Myometrial cell (primary cell): ENCODE measurements at places on chromosomes 3 and 15. TPM values are rescaled to one million over a fixed set of nuclear protein-coding genes. Genes with fewer than 3 reads are reported as not detected.

The SCAMP5 gene
- total RNA-seq, result 2.0 and 5.5 TPM in 2 replicates

The SERPINI2 gene
- not detected in 2 replicates for total RNA-seq

The GOLGA8T gene
- not detected in 2 replicates for total RNA-seq

The PRR20G gene
- total RNA-seq, result not detected in 2 replicates

The CD80 gene
- not detected in 2 replicates for total RNA-seq

The GOLGA8Q gene
- not detected in 2 replicates for total RNA-seq

The THRB gene
- total RNA-seq, result 3.7 and 7.3 TPM in 2 replicates

The SAMMSON gene
- total RNA-seq, result not detected in 2 replicates

The TRIM42 gene
- total RNA-seq, result not detected in 2 replicates

The TNFSF10 gene
- 1.7 and 6.0 TPM in 2 replicates for total RNA-seq

The SH2D7 gene
- not detected in 2 replicates for total RNA-seq

The UACA gene
- 108 and 136 TPM in 2 replicates for total RNA-seq

The GOLGA6L7 gene
- not detected in 2 replicates for total RNA-seq

The EFCAB12 gene
- total RNA-seq, result 0.35 TPM in 1 of 2 replicates, not detected in the other

The CPLX3 gene
- total RNA-seq, result not detected in 2 replicates

The CHRNB4 gene
- total RNA-seq, result not detected in 2 replicates

The ANKRD34C gene
- total RNA-seq, result not detected in 2 replicates

The CNTN4 gene
- not detected in 2 replicates for total RNA-seq

The CFAP20DC gene
- 4.6 and 6.9 TPM in 2 replicates for total RNA-seq

The SLC26A6 gene
- 19.3 and 26.2 TPM in 2 replicates for total RNA-seq

The NANOGP8 gene
- total RNA-seq, result not detected in 2 replicates

The LINGO1 gene
- total RNA-seq, result 0.35 TPM in 1 of 2 replicates, not detected in the other

The EPHA6 gene
- not detected in 2 replicates for total RNA-seq

The PPIB gene
- 1,028 and 1,120 TPM in 2 replicates for total RNA-seq

The LRTM1 gene
- not detected in 2 replicates for total RNA-seq

The CDC25A gene
- total RNA-seq, result 1.2 and 3.2 TPM in 2 replicates

The AQP9 gene
- total RNA-seq, result not detected in 2 replicates

The THPO gene
- total RNA-seq, result not detected in 2 replicates

The APBA2 gene
- total RNA-seq, result 4.8 and 7.2 TPM in 2 replicates

The CCNB2 gene
- total RNA-seq, result 96.0 and 108 TPM in 2 replicates

The MED12L gene
- 0.29 and 0.35 TPM in 2 replicates for total RNA-seq

The CLDN16 gene
- total RNA-seq, result 0.35 and 1.2 TPM in 2 replicates

The CELF6 gene
- not detected in 2 replicates for total RNA-seq

The AMT gene
- 0.35 and 0.58 TPM in 2 replicates for total RNA-seq

The RBP2 gene
- total RNA-seq, result not detected in 2 replicates

The IGDCC3 gene
- total RNA-seq, result not detected in 2 replicates

The GOLGA6D gene
- total RNA-seq, result not detected in 2 replicates

The FAM81A gene
- 0.29 and 1.2 TPM in 2 replicates for total RNA-seq

The WDR49 gene
- total RNA-seq, result not detected in 2 replicates

The RLBP1 gene
- total RNA-seq, result not detected in 2 replicates

The KCNMB3 gene
- 0.71 and 2.9 TPM in 2 replicates for total RNA-seq

The GTF2A2 gene
- 59.4 and 84.0 TPM in 2 replicates for total RNA-seq

The FILIP1L gene
- 35.1 and 40.1 TPM in 2 replicates for total RNA-seq

The CCR3 gene
- not detected in 2 replicates for total RNA-seq

The TAGLN3 gene
- total RNA-seq, result 2.7 and 5.5 TPM in 2 replicates

The SNTN gene
- not detected in 2 replicates for total RNA-seq

The FBXO40 gene
- total RNA-seq, result not detected in 2 replicates

The FAM219B gene
- 22.2 and 48.7 TPM in 2 replicates for total RNA-seq

The PAK2 gene
- 27.1 and 43.8 TPM in 2 replicates for total RNA-seq

The NEIL1 gene
- under 0.01 and 5.3 TPM in 2 replicates for total RNA-seq

The FOXL2 gene
- total RNA-seq, result 25.9 and 28.3 TPM in 2 replicates

The SECISBP2L gene
- 13.3 and 17.7 TPM in 2 replicates for total RNA-seq

The ITGA11 gene
- total RNA-seq, result 0.86 TPM in 1 of 2 replicates, not detected in the other

The CYP8B1 gene
- total RNA-seq, result not detected in 2 replicates

The FRMD5 gene
- total RNA-seq, result 1.7 and 1.8 TPM in 2 replicates

The PROS1 gene
- total RNA-seq, result 18.2 and 25.3 TPM in 2 replicates
